ENCODE measurements at places on chromosomes 2 and 18.
A peak's percentile ranks its signal among the peaks of the same experiment; 100 is the strongest.

DNA sequence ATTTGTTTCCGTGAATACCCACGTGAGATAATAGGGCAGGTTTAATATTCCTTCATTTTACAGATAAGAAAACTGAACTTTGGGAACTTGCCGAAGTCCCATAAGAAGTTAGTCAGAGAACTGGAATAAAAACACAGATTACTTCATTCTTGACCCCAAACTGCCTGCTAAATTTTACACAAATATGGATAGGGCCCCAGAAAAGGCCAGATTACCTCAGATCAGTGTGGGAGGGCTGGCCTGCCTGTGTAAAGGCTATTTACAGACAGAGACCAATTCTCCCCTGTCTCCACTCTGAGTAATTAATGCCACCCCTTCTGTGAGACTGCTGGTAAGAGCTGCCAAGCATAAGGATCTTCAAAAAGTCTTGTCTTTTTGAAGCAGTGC lies 139.2 kb downstream of the MGAT5 start:
- no peak for DNase-seq

DNA sequence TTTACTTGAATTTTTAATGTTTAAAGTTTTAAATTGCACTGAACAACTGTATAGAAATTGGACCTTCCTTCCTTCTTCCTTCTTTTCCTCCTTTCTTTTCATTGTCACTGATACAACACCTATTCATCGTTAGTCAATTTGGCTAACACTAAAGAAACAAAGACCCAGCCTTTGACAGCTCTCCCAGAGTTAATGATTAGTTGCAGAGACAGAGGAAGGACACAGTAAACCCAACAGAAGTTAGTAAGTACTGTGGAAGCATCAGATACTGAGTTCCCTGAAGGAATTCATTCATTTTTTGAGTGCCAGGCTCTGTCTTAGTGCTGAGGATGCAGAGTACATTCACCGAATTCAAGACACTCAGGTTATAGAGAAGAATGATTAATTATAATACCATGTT lies 77.9 kb upstream of the RAB27B start:
- DNase-seq = no peak

GRCh38 chr2:196591621-196592022 lies 47.9 kb upstream of the CCDC150 start:
- no peak for DNase-seq

DNA sequence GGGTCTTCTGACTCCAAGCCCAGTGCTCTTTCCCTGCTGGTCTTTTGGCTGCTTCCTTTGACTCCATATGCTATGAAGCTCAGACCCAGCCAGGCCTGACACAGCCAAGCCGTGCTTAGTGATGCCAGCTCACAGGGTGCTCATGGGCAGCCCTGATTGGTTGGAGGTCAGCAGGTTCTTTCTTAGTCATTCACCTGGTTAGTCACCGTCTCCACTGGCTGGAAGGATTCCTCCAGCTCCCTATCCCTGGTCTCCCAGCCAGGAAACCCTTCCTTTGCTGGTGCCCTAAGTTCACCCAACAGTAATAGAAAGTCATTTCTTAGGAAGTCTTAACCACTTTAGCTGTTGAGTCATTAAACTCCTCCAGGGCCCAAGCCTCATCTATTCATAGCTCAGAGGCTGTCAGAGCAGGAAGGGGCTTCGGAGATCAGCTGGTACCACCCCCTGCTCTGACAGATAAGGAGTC lies 3.9 kb downstream of the KCNK3 start:
- no peak for DNase-seq

DNA sequence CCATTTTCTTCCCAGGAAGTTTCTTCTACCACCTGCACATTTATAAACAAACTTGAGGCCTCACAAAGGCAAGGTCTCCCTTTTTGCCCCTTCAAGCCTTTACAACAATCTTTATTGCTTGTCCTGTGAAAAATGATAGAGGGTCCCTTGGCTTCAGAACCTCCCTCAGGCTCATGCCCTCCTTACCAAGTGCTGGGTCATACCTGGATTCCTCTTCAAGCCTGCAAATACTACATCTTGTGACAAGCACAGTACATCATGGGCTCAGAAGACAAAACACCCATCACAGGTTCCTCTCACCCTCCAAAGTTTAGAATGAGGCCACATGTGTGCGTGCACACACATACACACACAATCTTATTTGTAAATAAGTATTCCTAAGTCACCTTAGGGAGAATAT lies 9.1 kb downstream of the CAPN14 start:
- no peak for DNase-seq

GRCh38 chr2:73021371-73022010 lies 50.0 kb downstream of the SFXN5 start:
- no peak for DNase-seq

- peak; percentile 36 for DNase-seq
Observed at GRCh38 chr2:120174963-120175581, 48.1 kb downstream of the TMEM185B start.

DNA sequence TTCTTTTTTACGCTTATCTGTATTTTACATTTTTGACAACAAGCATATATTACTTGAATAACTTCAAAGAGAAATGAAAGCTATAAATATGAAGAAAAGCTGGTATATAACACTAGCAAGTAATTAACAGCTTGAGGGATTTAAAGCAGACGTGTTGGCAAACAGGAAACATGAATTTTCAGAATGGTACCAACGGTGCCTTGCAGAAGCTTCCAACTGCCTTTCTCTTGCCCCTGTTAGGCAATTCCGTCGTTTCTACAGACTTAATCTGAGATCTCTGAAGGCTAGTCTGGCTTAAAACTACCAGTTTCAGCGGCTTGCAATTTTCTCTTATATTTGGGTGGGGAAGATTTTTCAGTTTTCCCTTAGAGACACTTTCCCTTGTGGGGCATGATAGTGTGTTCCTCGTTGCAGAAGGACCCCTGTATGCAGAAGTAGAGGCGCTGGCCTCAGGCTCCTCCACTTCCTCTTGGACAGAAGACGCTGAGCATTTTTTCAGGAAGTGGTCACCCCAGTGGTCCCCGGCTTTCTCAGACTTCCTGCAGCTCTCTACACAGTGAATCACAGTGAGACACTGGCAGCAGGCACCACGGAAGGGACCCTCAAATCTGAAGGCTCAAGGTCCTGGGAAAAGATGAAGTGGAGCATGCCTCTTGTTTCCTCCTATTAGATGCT lies 56.2 kb upstream of the SLC16A14 start:
- no peak for DNase-seq

DNA sequence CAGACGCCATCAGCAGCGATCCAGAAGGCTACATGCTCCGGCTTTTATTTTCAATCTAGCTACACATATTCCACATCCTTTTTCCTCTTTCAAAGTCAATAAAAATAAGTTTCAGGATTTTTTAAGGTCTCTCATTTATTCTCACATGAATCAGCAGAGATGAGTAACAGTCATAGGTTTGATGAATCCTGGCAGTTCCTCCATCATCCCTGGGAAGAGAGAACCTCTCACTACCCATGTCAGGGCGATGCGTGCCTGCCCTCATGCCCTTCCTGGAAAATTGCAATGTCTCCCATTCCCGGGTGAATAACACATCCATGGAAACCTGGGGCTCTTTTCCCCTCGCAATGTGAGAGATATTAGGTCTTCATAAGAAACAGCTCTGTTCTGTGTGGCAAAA lies 301.1 kb upstream of the SMIM21 start:
- DNase-seq = no peak

- no peak for DNase-seq
Observed at GRCh38 chr2:220033546-220033945, 406.1 kb downstream of the SLC4A3 start.

DNA sequence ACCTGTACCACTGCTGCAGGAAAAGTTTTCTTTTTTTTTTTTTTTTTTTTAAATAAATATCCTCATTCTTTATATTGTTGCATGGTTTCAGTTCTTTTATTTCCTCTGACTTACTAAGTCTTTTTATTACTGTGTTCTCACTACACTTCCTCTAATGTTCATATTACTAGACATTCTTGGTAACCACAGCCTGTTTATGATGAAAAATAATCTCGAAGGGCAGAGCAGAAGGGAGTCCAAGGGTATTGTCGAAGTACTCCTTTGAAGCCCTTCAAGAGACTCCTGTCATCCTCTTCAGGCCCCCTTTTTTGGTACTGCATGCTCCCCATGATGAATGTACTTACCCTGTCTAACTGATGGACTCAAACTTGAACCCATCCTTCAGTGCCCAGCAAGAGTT lies 61.2 kb downstream of the RND3 start:
- no peak for DNase-seq

DNA sequence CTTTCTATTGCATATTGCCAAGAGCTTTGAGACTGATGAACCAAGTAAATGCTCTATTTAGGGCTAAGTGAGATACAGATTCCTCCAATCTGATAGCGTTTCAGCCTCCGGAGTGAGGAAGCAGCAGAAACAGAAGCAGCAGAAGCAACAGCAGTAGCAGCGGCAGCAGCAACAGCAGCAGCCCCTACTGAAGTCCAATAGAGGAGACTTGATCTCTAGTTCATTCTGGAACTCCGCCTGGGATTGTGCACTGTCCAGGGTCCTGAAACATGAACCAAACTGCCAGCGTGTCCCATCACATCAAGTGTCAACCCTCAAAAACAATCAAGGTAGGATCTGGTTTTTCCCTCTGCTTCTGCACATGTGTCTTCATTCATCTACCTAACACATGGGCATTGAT lies at the start of gene DPP10:
Gene DPP10 (plus strand): TSS at position 132 of the 400 bp plus-strand sequence.
- DNase-seq = no peak

GRCh38 chr18:59704146-59704545 lies 6.9 kb upstream of the CCBE1 start:
- DNase-seq = no peak

GRCh38 chr2:49973917-49974368 lies 819.6 kb upstream of the FSHR start:
- DNase-seq = peak; percentile 91

DNA sequence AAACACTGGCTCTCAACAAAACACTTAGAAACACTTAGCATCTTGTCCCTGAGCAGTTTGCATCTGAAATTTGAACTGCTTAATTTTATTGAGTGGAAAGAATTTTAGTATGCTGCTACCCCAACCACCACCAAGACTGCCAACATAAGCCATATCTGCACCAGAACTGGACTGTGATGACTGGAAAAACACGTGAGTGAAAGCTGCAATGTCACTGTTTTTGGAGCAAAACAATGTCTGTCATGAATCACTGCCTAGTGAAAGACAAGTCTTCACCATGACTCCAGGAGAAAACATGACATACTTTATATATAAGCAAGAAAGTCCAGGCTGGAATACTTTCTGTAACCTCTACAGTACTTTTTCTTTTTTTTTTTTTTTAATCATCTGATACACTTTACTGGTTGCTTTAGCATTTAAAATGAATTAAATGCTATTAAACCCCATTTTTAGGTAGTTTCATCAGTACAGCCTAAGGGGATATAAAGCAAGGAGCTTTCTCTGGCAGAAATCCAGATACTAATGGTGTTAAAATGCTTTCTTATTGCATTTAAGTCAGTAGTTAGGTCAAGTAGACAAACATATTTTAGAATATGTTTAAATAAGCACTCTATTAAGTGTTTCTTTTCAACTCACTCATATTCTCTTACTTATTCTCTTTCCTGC lies 2129.4 kb upstream of the PIK3C3 start:
- peak; percentile 2 for DNase-seq

GRCh38 chr2:50582164-50582563 lies 449.8 kb downstream of the NRXN1 start:
- DNase-seq = peak; percentile 66

- no peak for DNase-seq
Observed at GRCh38 chr18:57205641-57206040, 58.8 kb downstream of the BOD1L2 start.

DNA sequence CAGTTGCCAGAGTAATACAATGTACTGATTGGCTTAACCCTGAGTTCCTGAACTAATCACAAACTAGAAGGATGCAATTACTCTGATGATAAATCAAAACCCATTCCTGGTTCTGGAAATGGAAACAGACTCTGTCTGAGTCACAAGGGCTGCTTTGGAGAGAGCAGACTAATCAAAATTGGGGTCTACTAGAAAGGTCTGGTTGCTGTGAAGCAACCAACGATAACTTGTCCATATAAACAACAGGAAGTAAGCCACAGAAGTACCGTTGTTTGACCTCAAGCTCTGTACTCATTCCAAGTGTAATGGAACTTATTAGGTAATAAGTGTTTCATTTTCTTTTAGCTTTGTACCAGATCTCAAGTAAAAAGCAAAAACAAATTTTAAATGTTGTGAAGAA lies 49.7 kb downstream of the RASGRP3 start:
- DNase-seq = no peak
